Stimulated activated CD8-positive, alpha-beta memory T cell treated with anti-CD3 and anti-CD28 coated beads, Interleukin-4, amount 100 ng/mL, for 1 hour (primary cell): ENCODE measurements at places on chromosomes 7 and 10.

DNA sequence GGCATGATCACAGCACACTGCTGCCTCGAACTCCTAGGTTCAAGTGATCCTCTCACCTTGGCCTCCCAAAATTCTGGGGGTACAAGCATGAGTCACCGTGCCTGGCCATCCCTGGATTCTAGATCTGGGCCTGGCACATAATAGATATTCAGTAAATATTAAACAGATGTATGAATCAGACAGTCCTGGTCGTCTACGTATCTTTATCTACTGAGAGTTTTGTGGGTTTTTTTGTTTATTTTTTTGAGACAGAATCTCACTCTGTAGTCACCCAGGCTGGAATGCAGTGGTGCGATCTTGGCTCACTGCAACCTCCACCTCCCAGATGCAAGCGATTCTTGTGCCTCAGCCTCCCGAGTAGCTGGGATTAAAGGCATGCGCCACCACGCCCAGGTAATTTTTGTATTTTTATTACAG lies 24.3 kb upstream of the ITGB1 start:
- DNase-seq, result no peak

GRCh38 chr10:130392031-130392430 lies 255.8 kb downstream of the GLRX3 start:
- DNase-seq, result no peak

GRCh38 chr7:5671046-5671445 lies 110.4 kb downstream of the RNF216 start:
- DNase-seq, result no peak

DNA sequence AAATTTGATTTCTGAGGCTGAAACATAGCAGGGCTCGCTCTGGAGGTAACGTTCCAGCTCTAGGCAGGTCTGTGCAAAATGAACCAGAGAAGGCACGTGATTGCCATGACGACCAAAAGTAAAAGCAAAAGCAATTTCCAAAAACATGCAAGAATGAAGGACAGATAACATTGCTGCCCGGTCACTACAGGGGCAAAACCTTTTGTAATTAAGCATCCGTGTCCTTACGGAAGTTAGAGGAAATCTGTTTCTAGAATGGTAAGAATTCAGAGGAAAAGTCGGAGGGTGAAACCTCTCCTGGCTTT lies 2.9 kb downstream of the KLF6 start:
- no peak for DNase-seq

GRCh38 chr10:95289921-95290421 lies 832 bp downstream of the PDLIM1 start:
- DNase-seq, result no peak

DNA sequence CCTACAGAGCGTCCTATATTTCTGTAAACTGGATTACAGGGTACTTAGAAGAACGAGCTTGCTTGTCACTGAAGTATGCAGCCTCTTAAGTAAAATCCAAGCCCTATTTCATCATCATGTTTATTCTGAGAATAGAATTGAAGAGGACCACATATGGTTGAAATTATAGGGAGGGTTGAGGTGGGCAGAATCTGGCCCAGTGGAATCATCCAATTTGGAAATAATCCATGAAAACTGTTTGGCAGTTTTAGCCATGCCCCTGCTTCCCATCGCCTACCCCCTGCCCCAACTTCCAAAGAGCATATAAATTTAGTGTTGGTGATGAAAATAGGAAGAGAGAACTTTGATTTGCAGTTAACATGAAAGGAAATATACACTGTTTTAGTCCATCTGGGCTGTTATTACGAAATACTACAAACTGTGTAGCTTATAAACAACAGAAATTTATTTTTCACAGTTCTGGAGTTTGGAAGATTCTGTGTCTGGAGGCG lies 150.4 kb downstream of the PRKG1 start:
- DNase-seq, result no peak

- no peak for DNase-seq
Observed at GRCh38 chr7:94245500-94245899, 149.2 kb upstream of the COL1A2 start.

DNA sequence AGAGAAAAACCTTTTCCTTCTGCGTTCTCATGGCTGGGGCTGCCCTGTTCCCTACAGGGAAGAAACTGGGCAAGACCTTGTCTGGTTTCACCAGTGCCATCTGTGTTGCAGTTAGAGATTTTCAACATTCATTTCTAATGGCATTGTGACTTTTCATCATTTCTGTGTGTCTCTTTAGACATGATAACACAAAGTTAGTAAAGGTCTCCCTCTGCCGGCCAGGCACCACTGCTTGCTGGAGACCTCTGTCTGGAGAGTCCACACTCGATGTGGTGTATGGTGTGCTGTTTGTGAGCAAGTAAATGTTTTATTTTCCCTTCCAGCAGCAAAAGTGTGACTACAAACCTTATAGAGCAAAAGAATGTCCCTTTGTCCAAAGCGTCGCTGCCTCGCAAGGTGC lies 213.5 kb downstream of the PAXIP1 start:
- DNase-seq, result no peak

DNA sequence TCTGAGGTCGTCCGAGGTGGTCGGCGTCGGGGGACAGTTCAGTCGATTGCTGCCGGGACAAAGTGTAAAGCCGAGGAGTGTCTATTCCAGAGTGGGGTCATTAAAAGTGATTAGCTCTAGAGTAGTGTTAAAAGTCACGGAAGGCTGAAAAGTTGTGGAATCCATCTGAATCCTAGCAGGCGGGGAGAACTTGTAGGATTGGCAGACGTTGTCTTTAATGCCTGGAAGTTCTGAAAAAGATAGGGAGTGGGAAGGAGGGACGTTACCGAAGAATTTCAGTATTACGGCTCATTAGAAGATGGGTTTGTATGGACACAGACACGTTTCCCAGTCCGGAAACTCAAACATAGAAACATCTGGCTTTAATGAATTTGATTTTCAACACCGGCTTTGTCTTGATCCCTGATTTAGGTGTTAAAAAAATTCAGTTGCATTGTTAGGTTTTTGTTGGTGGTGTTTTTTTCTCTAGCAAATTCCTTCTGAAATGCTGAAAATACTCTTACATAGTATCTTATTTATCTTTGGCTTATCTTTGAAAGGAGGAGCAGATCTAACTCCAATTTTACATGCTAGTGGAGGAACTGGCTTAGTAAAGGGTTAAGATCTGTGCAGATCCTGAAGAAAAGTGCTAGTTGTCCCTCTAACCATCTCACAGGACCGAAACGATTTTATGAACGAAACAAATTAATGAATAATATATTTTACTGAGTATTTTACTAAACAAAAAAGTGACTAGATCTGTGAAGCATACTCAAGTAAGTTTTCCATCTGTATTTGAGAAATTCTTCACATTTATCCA lies 900 bp downstream of the MKLN1 start:
- no peak for DNase-seq

GRCh38 chr7:47941136-47941844 lies 7.0 kb downstream of the PKD1L1 start:
- no peak for DNase-seq

- DNase-seq, result peak; percentile 9
Observed at GRCh38 chr7:24665564-24666294, 91.5 kb downstream of the GSDME start.

DNA sequence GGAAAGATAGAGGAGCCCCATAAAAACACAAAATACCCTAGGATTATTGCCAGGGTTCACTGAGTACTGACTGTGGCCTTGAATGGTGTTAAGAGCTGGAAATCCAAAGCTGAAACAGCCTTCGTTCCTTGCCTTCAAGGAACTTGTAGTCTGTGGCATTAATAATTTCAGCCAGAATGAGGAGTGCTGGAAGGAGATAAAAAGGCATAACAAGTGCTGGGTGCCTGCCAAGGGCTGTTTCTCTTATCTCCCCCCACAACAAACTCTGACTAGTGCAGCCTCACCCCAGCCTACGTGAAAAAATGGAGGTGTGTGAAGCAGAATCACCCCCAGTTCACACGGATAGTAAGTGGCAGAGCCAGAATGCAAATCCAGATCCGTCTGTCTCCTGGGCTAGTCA lies 199.1 kb upstream of the LYZL2 start:
- DNase-seq, result no peak

DNA sequence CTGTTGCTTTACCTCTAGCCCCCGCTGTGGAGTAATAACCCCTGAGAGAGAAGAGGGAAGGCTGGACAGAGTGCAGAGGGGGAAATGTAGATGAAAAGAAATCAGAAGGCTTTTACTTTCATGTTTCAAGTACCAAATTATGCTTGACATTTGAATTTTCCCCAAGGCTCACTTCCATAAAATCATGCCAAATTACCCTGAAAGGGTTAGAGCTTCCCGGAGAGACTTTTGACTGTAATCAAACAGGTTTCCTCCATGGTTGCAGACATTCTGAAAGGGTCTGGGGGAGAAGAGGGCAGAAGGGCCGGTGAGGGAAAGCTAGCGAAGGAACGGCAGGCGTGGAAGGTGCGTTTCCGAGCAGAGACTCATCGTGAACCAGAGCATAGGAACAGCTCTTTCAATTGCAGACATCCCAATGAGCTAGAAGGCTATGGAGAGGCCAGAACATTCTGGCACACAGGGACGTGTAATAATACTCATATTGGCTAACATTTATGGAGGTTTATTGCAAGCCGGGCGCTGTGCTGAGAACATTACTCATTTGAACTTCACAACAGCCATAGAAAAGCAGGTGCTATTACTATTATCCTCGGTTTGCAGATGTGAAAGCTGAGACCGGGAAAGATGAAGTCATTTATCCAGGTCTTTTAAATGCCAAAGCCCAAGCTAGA lies 620.8 kb upstream of the AUTS2 start:
- no peak for DNase-seq

- DNase-seq, result no peak
Observed at GRCh38 chr7:33842150-33842549, 63.2 kb upstream of the BMPER start.

DNA sequence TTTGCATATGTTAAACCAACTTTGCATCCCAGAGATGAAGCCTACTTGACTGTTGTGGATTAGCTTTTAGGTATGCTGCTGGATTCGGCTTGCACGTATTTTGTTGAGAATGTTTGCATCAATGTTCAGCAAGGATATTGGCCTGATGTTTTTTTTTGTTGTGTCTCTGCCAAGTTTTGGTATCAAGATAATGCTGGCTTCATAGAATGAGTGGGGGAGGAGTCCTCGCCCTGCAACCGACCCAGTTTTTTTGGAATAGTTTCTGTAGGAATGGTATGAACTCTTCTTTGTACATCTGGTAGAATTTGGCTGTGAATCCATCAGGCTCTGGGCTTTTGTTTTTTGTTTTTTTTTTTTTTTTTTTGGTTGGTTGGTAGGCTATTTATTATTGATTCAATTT lies 147.9 kb downstream of the AHR start:
- DNase-seq, result no peak

DNA sequence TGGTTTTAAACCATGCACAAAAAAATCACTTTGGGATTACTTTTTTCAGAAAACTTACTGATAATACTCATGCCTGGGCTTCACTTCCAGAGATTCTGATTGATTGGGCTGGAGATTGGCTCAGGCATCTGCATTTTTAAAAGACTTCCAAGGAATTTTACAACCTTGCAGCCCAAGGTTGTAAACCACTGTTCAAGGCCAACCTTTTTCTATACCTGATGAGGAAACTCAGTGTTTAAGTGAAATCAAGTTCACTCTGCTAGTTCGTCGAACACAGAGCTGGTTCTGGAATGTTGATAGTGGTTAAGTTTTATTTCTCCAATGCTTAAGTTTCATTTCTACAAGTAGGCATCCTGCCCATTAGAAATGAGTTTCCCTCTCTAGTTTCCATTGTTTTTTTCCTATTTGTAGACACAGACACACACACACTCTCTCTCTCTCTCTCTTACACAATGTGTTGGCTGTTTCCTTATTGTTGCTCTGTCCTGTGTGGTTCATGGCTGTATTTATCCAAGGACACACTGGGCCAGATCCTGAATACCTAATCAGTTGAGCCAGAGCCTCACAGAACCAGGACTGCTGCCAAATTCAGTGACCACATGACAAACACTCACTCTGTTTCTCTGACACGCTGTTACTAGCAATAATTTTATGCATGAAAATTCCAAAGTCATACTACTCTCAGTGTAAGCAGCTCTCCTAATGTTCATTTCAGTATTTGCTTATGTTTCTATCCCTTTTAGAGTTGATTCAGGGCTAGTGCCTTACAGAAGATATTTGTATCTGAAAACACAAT lies 3.7 kb upstream of the IFIT1B start:
- no peak for DNase-seq

DNA sequence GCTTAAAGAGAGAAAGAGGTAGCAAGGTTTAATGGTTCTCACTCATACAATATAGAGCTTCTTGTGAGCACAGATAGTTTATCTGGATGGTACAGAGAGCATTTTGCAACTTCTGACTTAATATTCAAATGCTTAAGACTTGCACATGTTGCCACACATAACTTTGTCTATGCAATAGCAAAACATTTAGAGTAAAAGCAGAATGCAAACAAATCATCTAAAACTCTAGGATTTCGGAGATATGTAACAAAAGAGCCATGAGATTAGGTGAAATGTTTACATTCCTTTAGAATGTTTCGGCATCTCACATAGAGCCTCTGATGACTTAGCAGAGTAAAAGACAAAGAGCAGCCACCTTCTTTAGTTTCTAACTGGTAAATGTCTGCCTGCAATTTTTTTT lies 717.1 kb upstream of the LRRN3 start:
- DNase-seq, result no peak

- DNase-seq, result no peak
Observed at GRCh38 chr7:127781081-127781480, 129.1 kb downstream of the SND1 start.

DNA sequence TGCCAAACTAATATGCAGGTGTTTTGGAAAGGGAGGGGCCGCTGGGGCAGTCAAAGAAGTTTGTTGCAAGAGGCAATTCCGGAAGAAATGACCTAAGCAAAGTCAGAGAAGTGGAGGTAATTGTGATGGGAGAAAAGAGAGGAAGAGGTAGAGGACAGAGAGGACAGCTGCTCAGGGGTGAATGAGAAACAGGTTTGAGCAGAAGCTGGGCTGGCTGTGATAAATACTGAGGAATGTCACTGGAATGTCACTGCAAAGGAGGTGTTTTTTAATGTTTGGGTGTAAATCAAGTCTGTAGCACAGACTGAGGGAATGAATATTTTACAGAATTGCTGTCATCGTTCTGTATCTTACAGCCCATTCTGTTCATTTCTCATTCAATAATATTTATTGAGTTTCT lies 207.2 kb downstream of the DPP6 start:
- DNase-seq, result no peak

DNA sequence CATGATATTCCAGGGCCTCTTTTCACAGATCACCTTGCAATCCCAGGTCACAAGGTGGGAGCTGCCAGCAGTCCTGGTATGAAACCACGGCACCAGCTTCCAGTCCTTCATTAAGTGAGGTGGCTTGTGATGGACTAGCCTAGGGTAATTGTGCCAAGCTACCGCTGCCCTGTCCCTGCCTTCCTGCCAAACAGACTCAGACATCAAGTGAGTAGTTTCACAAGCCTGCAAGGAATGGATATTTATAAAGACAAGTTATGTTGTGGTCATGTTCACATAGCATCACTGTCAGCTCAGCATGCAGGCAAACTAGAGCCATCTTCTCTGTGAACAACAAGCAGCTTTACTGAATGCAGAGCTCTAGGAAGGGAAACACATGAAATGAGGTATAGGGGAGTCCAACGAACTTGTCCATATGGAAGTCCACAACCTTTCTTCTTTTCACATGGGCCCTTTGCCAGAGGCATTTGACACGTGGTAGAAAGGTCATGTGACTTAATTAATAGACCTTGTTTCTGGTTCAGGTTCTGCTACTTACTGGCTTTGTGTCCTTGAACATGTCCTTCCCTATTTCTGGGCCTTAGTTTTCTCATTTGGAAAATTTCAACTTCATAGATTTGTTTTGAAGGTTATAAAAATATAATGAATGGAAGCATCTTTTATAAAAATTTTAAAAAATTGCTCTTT lies 1061.2 kb downstream of the KCNMA1 start:
- DNase-seq, result no peak
